Stimulated activated CD4-positive, alpha-beta T cell treated with anti-CD3 and anti-CD28 coated beads, TNF-alpha, amount 100 ng/mL, for 4 hours (primary cell): ENCODE measurements at places on chromosomes 3 and 15.
A peak's percentile ranks its signal among the peaks of the same experiment; 100 is the strongest.

DNA sequence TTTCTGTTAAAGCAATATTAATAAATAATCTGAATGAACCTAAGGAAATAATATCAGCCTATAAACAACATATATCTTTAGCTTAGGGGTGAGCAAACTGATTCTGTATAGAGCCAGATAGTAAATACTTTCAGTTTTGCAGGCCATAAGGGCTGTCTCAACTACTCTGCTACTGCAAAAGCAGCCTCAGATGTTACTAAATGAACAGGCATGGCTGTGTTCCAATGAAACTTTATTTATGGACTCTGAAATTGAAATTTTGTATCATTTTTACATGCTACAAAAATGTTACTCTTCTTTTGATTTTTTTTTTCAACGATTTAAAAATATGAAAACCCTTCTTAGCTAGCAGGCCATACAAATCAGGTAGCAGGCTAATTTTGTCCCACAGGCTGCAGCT lies 212.8 kb upstream of the PRICKLE2 start:
- no peak for DNase-seq

- no peak for DNase-seq
Measured at GRCh38 chr15:101013201-101013550, 94.0 kb downstream of the LRRK1 start.

GRCh38 chr3:83843716-83844115 lies 1115.1 kb upstream of the CADM2 start:
- no peak for DNase-seq

DNA sequence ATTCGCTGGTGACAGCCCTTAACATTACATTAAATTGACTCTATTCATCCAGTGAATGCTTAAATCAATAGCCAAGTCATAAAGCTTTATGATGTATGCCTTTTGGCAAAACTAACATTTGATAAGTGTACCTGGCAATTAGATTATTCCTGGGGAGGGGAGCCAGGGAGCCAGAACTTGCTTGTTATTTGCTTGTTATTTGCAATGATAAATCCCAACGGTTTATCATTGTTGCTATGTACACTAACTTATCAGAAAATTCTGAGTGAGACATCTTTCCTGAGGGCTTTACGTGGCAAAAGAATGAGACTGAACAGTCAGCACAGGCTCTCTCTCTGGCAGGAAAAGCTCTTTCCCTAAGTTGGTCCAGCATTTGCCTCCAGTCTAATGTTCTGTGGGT lies 35.8 kb upstream of the FBN1 start:
- no peak for DNase-seq

- no peak for DNase-seq
Measured at GRCh38 chr15:32956006-32956405, 238.2 kb downstream of the GREM1 start.

- no peak for DNase-seq
Measured at GRCh38 chr3:124156866-124157712, 165.2 kb upstream of the ROPN1 start.

GRCh38 chr3:169966951-169967915 lies 626 bp downstream of the SEC62 start:
- peak; percentile 8 for DNase-seq

DNA sequence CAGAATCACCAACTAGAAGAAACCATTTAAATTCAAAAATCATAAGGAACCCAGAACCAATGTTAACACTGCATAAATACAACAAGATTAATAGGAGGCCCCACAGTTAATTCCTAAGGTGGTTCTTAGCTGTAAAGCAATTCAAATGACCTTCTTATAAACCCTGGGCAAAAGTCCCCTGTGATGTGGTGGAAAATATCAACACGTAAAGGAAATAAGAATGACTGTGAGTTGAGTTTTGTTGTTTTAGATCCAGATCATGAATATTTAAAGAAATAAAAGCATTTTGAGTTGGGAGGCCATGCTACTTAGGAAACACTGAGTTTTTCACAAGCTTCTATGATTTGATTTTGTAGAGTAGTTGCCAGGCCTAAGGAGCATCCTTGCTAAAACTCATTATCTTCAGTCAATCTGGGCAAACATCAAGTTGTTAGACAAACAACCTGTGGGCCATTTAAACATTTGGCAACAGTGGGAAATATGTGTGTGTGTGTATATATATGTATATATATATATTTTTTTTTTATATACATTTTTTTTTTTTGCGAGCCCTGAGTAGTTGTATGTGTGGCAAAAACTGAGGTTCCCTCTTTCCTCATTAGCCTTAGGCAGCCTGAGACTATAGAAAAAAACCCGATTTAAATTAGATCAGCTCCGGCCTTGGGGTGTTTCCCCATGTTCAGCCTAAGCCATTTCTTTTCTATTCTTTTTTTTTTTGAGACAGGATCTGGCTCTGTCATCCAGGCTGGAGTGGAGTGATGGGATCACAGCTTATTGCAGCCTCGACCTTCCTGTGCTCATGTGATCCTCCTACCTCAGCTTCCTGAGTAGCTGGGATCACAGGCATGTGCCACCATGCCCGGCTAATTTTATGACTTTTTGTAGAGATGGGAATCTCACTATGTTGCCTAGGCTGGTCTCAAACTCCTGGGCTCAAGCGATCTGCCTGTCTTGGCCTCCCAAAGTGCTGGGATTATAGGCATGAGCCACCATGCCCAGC lies 8.0 kb upstream of the PXK start:
- no peak for DNase-seq

- DNase-seq, result no peak
Measured at GRCh38 chr15:80325206-80325605, 73.2 kb upstream of the CTXND1 start.
